ENCODE measurements at places on chromosomes 11 and 22.

DNA sequence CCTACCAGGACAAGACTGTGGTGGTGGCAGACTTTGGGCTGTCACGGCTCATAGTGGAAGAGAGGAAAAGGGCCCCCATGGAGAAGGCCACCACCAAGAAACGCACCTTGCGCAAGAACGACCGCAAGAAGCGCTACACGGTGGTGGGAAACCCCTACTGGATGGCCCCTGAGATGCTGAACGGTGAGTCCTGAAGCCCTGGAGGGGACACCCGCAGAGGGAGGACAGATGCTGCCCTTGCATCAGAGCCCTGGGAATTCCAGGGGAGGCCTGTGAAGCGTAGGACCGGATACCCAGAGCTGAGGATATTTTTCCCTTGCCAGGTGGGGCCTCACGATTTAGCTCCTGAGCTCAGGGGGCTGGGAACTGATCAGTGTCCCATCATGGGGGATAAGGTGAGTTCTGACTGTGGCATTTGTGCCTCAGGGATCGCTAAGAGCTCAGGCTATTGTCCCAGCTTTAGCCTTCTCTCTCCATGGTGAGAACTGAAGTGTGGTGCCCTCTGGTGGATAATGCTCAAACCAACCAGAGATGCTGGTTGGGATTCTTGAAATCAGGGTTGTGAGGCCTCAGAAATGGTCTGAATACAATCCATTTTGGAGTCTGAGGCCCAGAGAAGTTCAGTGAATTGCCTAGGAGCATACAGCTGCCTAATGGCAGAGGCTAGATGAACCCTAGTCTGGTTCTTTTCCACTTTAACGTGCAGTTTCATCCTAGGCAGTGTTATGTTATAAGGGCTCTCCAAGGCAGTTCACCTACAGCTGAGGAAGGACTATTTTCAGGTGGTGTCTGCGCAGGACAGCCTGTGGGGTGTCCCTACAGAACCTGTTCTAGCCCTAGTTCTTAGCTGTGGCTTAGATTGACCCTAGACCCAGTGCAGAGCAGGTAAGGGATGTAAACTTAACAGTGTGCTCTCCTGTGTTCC, 19.5 kb downstream of the PIK3IP1 start:
- H3K4me3 ChIP-seq = no peak overlapping the region
- DNase-seq = no peak
- peak overlapping the region; percentile 44 for H3K27ac ChIP-seq
- H3K27me3 ChIP-seq = no peaks in the 10 kb centered on the region
- peaks cover 88% of the 10 kb centered on the region for H3K36me3 ChIP-seq

GRCh38 chr11:68436985-68437926, 23.3 kb upstream of the PPP6R3 start:
- H3K4me1 ChIP-seq = peaks cover 9% of the 10 kb centered on the region
- H3K27me3 ChIP-seq = no peaks in the 10 kb centered on the region
- peaks cover 62% of the 10 kb centered on the region for H3K36me3 ChIP-seq
- no peak for DNase-seq
- peak overlapping the region; percentile 53 for H3K27ac ChIP-seq

GRCh38 chr11:110158317-110159200, 65.4 kb downstream of the ZC3H12C start:
- no peak for DNase-seq
- H3K4me1 ChIP-seq = no peaks in the 10 kb centered on the region
- H3K27ac ChIP-seq = no peak overlapping the region
- H3K36me3 ChIP-seq = peaks cover 8% of the 10 kb centered on the region

DNA sequence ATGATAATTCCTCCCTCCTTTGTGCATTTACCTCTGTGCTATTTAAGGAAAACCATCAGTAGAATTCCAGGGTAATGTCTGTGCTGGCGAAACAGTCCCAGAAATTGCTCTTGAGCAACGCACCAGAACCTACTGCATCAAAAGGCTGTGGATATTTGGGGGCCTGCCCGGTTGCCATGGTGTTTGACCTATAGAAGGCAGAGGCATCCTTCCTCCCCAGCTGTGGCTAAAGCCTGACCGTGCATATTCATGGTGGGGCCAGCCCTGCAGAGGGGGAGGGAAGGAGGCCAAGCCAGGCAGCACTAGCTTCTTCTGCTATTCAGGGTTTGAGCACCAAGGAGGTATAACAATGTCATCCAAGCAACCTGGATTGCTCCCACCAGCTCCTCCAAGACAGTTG, 215.0 kb upstream of the E2F8 start:
- H3K27ac ChIP-seq = no peak overlapping the region
- H3K36me3 ChIP-seq = no peaks in the 10 kb centered on the region
- no peak for DNase-seq
- no peaks in the 10 kb centered on the region for H3K27me3 ChIP-seq
- no peaks in the 10 kb centered on the region for H3K4me1 ChIP-seq

DNA sequence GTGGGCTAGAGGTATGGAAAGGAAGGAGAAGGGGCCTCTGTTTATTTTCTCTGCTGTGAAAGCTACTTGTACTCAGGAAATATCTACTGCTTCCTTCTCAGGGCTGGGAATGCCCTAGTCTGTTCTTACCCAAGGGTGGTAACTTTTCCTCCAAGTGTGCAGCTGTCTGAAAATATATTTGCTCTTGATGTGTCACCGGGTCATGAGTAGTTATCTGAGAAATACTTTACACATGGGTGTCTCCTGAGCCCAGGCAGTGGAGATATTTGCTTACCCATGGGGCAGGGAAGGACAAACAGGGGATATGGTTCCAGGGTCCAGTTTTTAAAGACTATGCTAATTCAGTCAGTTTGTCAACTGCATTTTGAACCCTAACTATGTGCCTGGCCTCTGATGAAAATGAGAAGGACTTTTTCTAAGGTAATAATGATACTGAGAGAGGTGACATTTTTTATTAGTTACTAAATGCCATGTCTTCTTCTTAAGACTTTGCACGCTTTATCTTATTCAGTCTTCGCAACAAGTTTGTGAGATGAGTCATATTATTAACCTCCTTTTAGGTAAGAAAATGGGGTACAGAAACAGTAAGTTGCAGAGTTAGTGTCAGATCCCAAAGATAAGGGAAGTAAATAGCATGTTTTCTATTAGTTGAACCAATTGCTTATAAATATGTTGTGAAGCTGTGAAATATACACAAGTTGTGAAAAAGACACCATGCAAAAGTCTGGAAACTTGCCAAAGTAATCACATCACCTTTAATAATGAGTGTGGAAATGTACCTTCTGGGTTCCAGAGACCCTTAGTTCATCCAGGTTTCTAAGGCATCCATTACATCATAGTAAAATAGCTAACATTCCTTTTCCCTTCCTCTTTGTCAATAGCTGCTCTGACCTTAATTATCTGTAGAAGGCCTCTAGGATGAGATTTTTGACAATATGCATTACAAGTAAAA, 22.9 kb downstream of the SYTL2 start:
- no peak overlapping the region for H3K4me3 ChIP-seq
- no peaks in the 10 kb centered on the region for H3K27me3 ChIP-seq
- DNase-seq = no peak
- H3K4me1 ChIP-seq = peaks cover 7% of the 10 kb centered on the region
- no peaks in the 10 kb centered on the region for H3K36me3 ChIP-seq

DNA sequence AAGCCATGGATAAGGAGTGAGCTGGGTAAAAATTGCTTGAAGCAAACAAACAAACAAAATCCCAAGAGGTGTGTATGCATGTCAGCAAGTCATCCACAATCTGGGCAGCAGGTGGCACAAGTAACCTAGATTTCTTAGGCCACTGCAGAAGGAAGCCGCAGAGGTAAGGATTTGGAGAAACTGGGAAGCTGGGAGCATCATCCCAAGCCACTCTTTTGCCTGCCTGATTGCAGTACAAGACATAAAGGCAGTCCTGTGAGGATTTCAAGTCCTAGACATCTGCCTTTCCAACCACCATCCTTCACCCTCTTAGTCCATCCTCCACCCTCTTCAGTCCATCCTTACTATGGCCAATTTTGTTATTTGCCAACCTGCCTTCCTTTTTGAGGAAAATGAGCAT, 67.2 kb upstream of the BMAL1 start:
- peaks cover 10% of the 10 kb centered on the region for H3K4me1 ChIP-seq
- H3K27ac ChIP-seq = no peak overlapping the region
- H3K36me3 ChIP-seq = no peaks in the 10 kb centered on the region
- H3K4me3 ChIP-seq = no peak overlapping the region
- H3K27me3 ChIP-seq = no peaks in the 10 kb centered on the region

GRCh38 chr11:12288931-12289666, 88.3 kb upstream of the PARVA start:
- H3K27me3 ChIP-seq = no peaks in the 10 kb centered on the region
- no peak overlapping the region for H3K27ac ChIP-seq
- no peak overlapping the region for H3K4me3 ChIP-seq
- peak; percentile 40 for DNase-seq
- H3K36me3 ChIP-seq = no peaks in the 10 kb centered on the region

GRCh38 chr11:124982043-124982442, 28.0 kb downstream of the CCDC15 start:
- H3K27me3 ChIP-seq = no peaks in the 10 kb centered on the region
- no peak overlapping the region for H3K27ac ChIP-seq
- H3K4me3 ChIP-seq = no peak overlapping the region
- H3K36me3 ChIP-seq = no peaks in the 10 kb centered on the region
- no peaks in the 10 kb centered on the region for H3K4me1 ChIP-seq
- no peak for DNase-seq

DNA sequence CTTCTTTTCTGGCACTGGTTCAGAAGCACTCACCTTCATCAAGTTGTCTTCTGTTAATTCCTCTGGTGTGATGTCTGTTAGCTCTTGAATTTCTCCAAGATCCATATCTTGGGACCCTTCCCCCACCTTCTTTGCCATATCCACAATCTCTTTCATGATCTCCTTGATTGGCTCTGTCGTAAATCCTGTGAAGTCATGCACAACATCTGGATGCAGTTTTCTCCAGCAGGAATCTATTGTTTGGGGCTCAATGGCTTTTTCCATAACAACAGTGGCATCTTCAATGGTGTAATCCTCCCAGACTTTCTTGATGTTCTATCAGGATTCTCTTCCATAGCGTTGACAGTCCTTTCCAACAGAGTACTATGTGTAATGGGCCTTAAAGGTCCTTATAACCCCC, 96.9 kb downstream of the CSTPP1 start:
- no peak overlapping the region for H3K4me3 ChIP-seq
- no peak overlapping the region for H3K27ac ChIP-seq
- H3K36me3 ChIP-seq = no peaks in the 10 kb centered on the region

DNA sequence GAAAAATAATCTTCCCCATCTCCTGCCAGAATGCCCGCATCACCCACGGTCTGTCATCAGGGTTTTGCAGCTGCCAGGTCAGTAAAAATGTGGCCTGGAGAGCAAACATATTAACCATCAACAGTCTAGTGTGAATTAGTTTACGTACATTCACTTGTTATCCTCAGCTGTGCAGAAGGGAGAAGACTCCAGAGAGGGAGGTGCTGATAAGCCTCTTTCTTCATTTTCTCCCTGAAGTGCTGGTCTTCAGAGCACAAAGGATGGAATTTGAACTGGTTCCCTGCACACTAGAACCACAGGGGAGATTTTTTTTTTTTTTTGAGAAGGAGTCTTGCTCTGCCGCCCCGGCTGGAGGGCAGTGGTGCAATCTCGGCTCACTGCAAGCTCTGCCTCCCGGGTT, 8.2 kb downstream of the FGF19 start:
- H3K4me1 ChIP-seq = peaks cover 1% of the 10 kb centered on the region
- H3K27me3 ChIP-seq = no peaks in the 10 kb centered on the region
- no peak for DNase-seq

DNA sequence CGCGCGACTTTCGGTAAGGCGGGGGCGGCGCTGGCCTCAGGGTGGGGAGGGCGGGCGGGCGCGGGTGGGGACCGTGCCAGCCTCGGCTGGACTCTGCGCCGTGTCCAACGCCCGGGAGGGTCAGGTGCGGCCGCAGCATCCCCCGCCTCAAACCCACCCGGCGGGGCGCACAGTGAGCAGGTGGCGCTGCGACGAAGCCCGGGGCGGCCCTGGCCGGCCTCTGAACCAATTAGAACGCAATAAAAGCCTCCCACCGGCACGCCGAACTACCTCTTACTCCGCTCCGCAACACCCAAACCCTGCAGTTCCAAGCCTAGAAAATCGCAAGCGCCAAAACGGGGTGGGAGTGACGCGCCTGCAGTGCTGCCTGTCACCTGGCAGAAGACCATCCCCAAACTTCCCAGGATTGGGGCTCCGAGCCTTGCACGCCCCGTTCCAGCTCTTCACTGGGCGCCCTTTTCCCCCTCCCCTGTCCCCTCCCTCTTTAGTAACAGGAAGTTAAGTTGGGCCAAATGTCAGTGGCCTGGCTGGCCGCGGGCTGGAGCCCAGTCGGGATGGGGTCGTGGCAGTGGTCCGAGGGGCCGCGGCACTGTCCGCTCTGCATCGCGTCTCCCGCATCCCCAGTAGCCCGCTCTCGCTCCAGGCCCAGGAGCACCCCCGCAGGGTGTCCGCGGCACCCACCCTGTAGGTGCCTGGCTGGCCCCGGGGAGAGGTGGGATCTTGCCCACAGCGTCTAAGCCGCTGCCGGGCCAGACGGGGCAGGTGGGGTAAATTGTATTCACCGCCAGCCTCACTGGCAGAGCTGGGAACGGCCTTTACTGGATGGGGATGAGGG, 541 bp downstream of the MICAL2 start:
- peaks cover 26% of the 10 kb centered on the region for H3K4me1 ChIP-seq
- peak overlapping the region; percentile 89 for H3K27ac ChIP-seq
- H3K36me3 ChIP-seq = no peaks in the 10 kb centered on the region
- DNase-seq = peak; percentile 87
- no peaks in the 10 kb centered on the region for H3K27me3 ChIP-seq

DNA sequence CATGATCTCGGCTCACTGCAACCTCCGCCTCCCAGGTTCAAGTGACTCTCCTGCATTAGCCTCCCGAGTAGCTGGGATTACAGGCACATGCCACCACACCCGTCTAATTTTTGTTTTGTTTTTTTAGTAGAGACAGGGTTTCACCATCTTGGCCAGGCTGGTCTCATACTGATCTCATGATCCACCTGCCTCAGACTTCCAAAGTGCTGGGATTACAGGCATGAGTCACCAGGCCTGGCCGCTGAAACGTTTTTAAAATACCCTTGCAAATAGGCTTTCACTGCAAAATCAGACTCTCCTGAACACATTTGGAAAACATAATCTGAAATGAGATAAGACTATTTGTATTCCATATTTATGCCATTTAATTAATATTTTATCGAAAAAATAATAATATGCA, 826.1 kb upstream of the CNTN5 start:
- H3K4me3 ChIP-seq = no peak overlapping the region
- H3K4me1 ChIP-seq = no peaks in the 10 kb centered on the region
- no peaks in the 10 kb centered on the region for H3K27me3 ChIP-seq

DNA sequence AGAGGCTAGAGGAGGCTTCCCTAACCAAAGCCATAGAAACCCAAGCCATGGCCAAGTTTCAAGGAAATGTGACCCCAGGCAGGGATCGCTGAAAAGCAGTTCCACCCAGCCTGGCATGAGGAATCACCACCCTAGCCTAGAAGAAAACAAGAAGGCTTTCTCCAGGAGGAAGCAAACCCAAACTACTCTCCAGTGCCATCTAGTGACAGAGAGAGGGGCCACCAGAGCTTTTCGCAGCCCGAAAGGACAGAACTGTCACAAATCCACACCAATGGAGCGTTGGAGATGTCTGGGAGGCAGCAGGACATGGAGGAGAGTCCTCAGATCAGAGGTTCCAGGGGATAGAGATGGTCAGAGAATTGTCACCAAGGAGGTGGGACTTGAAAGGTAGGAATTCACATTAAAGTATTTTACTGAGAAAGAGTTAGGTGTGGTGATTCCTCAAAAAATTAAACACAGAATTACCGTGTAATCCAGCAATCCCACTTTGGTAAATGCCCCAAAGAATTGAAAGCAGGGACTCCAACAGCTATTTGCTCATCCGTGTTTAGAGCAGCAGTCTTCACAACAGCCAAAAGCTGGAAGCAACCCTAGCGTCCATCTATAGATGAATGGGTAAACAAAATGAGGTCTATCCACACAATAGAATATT, 67.3 kb upstream of the NUP50 start:
- no peaks in the 10 kb centered on the region for H3K4me1 ChIP-seq
- no peaks in the 10 kb centered on the region for H3K36me3 ChIP-seq
- H3K27ac ChIP-seq = no peak overlapping the region
- H3K4me3 ChIP-seq = no peak overlapping the region
- H3K27me3 ChIP-seq = no peaks in the 10 kb centered on the region

Measured in upper lobe of left lung (tissue), 6 donors.